ENCODE measurements at places on chromosomes 2 and 18.

DNA sequence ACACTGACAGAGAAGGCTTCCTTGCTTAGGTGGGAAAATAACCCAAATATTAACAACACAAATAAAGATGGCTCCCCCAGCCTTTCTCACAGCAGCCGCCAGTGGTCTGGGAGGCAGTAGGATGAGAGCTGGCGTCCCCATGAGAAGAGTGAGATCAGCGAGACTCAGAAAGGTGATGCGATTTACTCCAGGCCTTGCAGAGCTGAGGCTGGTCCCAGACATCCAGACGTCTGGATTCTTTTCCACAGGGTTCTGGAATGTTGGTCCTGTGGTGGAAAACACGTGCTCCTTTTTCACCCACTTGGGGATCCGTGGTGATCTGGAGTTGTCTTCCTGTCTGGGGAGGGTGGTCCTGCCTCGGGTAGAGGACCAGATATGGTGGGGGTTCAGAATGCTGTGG, 190.6 kb downstream of the CTIF start:
- peak; percentile 84 for DNase-seq

- no peak for DNase-seq
Observed at GRCh38 chr2:183946193-183946592, 652.1 kb upstream of the ZNF804A start.

DNA sequence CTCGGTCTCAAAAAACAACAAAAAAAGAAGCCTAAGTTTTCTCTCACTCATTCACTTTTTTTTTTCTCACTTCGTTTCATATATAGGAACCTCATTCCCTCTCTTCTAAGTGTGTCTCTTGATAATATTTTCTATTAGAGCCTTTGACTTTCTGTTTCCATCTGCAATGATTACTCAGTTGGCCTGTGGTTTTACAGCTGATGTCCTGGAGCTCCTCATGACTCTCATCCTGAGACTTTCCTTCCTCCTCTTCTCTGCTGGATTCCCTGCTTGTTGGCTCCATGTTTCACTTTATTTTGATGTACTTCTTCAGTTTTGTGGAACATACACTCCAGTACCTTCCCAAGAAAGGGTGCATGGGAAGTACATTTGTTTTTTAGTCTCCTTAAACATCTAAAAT, 154.2 kb upstream of the GATA6 start:
- no peak for DNase-seq

- peak; percentile 27 for DNase-seq
Observed at GRCh38 chr2:162184821-162185450, 32.9 kb upstream of the GCG start.

DNA sequence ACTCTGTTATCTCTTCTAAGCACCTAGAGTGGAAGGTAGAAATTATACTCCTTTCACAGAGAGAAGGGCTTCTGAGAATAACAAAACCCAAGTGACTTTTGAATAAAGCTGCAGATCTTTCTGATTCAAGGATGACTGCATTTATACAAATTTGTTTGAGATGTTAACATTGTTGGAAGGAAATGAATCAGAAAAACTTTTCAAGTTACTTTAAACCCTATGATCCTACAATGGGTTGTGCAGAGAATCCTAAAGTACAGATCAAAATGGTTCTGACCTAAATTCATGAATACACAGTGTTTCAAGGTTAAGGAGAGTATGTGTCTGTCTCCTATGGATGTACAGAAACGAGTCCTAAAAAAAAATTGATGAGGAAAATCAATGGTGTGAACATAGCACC, 1.8 kb downstream of the RFTN2 start:
- DNase-seq = no peak

DNA sequence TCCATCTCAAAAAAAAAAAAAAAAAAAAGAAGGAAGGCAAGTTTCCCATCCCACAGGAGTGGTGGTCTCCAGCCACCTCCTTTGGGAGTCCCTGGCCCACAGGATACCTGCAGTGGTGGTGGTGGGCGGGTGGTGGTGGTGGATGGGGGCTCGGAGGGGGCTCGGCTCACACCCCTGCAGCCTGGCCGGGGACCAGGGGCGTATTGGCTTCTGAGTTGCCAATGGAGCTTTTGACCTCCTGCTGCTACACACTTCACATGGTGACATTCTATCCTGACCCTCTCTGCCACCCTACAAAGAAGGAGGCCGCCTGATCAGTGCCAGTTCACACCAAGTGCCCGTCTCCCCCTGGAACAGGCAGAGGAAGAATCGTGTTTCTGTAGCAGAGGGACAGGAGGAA, 119.6 kb downstream of the NFATC1 start:
- DNase-seq = no peak

DNA sequence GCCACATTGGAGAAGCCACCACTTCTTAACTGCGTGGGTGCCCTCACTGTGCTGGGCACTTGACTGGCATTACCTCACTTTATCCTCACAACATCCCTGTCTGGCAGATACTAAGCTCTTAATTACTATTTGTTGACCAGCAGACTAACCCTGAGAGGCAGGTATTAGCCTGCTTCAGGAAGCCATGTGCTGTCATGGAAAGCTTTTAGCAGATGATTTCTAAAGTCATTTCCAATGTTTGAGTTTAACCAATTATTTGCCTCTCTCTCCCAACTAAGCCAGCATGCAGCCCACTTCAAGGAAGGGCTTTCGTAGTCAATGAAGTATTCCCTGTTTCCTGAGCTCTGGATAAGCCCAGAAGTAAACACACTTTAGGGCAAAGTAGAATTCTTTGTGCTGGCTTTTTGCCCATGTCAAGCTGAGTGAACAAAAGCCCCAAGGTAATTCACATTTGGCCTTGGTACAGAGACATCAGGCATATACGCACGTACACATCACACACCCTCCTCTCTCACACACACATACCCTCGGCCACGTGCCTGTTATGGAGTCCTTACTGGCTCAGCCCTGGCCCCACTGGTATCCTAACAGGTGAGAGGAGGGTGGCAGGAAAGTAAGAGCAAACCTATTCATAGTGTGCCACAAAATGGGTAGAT, 108.6 kb downstream of the C1D start:
- DNase-seq = no peak

GRCh38 chr18:61941948-61942471, 49.2 kb upstream of the RNF152 start:
- no peak for DNase-seq

DNA sequence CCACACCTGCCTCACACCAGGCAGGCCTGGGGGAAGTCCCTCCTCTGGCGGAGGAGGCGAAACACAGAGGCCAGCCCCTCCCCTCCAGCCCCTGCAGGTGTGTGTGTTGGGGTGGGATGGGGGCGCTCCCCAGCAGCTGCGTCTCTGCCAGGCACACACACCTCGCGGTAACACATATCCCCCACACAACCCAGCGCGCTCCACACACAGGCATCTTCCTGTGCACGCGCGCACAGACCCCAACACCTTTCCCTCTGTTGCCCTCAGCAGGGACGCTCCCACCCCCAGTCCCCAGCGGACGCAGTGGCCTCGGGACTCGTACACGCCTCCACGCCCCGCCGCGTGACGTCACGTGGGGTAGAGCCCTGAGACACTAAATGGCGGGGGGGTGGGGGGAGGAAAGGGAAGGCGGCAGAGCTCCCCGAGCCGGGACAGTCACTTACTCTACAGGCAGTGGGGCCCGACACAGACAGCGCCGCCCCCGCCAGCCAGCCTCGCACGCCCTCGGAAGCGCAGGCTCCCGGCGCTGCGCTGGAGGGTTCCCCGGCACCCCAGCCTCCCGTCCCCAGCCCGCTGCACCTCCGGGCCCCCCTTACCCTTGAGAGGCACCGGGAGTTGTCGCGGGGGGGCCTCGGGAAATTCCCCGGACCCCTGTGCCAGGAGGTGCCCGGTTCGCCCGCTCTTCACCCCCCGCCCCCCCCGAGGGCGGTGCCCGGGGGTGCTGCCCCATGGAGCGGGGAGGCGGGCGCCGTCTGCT, at the start of gene WNT10A:
WNT10A (plus strand) TSS at position 751 of the 757 bp plus-strand sequence. CDS start 144 bp downstream, outside the sequence.
- no peak for DNase-seq

GRCh38 chr2:97355887-97356286, 233.8 kb downstream of the ANKRD36B start:
- DNase-seq = no peak

GRCh38 chr2:121663434-121663833, 14.2 kb upstream of the CLASP1 start:
- DNase-seq = no peak

DNA sequence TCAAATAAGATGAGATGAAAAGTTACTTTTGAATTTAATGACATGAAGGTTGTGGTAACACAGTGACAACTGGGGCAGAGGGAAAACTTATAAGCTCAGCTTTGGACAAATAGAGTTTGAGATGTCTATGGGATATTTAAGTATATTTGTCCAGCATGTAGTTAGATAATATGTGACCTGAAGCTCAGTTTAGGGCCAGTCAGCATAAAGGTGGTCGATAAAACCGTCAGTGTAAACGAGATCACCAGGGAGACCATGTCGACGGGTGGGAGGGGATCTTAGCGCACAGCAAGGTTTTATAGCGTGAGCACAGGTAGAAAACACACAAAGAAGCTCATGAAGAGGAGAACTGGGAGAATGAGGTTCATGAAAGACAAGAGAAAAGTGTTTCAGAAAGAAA, 7.4 kb upstream of the ERICH2 start:
- no peak for DNase-seq

DNA sequence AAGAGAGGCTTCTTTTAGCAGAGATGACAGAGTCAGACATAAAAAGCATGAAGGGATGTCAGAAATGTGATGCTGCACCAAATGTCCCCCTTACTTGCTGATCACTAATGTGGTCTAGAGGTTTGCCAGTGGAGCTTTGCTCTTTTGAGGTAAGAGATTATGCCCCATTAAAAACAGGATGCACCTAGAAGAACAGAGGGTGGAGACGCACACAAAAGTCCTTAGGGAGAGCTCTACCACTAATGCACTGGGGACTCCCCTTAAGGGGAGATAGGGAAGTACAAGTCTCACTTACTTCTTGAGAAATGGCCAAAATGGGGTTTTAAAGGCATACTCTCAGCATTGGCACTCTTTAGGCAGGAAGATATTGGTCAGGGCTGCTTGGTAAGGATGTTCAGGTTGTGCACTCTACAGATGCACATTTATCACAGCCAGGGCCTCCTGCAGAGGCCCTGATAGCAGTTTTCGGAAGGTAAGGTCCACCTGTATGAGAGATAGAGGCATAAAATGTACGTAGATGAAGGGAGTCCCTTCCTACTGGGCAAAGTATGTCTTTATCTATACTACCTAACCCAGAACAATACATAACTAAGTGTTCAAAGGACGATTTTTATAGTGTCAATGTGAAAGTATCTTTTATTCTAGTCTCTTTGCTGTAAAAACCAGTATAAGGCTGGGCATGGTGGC, 17.0 kb upstream of the SCYGR1 start:
- no peak for DNase-seq
